ENCODE measurements at places on chromosomes 6 and 20.

GRCh38 chr6:140718021-140718420 is 1343.6 kb upstream of the CITED2 start:
- no peak for DNase-seq

- no peak for DNase-seq
These were observed 73.3 kb upstream of the SASH1 start for GRCh38 chr6:148269386-148269785.

GRCh38 chr6:25014791-25015560 is 79.2 kb upstream of the RIPOR2 start:
- no peak for DNase-seq

DNA sequence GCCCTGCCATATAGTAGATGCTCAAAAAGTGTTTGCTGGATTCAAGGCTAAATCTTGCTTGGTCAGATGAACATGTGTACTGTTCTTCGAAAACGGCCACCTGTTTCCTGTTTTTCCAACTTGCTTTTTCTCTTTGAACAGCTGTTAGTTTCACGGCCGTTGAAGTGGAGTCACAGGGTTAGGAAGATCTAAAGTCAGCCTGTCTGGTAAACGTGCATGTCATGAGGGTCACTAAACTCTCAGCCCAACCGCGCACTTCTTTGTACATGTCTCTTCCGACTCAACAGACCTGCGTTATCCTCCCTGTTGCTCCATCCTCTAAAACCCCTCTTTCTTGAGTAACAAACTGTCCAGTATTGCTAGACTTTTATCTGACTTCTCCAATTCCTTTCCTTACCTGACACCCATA is 93.2 kb upstream of the MAN1A1 start:
- no peak for DNase-seq

GRCh38 chr20:58722877-58723627 is 30.5 kb downstream of the NPEPL1 start:
- no peak for DNase-seq

Data from HEK293T (cell line).